ENCODE measurements at places on chromosomes 2 and 18.
A peak's percentile ranks its signal among the peaks of the same experiment; 100 is the strongest.

- no peak for DNase-seq
Observed at GRCh38 chr18:58788971-58789875, 75.5 kb upstream of the ZNF532 start.

- no peak for DNase-seq
Observed at GRCh38 chr2:239363946-239364637, 36.7 kb downstream of the HDAC4 start.

DNA sequence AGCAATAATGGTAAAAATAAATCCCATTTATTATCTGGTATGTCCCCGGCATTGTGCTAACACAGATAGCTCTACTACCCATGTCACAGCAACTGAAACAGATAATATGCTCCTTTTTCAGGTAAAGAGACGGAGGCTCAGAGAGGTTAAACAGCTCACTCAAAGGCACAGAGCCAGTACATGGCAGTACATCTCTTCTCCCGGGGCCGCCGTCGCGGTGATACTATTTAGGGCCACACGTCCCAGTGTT, 693 bp upstream of the PDK1 start:
- no peak for DNase-seq

DNA sequence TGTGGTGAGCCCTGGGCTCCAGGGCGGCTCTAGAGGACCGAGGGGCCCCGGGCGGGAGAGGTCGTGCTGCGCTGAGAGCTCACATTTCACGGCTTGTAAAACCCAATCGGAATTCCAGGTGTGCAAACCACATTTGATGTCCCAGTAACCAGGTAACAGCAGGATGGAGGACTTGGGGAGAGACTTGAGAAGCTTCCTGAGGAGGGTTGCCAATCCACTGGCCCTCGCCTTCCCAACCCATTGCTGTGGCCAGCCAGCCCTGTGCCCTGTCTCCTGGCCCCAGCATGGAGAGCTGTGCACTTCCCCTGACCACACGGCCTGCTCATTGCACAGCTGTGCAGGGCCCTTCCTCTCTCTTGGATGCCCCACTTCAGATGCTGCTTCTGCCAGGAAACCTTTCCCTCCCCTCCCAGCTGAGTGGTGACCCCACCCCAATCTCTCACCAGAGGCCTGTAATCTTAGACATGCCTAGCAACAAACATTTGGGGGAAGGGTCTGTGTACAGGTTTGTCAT, 39.6 kb downstream of the ASB1 start:
- no peak for DNase-seq

DNA sequence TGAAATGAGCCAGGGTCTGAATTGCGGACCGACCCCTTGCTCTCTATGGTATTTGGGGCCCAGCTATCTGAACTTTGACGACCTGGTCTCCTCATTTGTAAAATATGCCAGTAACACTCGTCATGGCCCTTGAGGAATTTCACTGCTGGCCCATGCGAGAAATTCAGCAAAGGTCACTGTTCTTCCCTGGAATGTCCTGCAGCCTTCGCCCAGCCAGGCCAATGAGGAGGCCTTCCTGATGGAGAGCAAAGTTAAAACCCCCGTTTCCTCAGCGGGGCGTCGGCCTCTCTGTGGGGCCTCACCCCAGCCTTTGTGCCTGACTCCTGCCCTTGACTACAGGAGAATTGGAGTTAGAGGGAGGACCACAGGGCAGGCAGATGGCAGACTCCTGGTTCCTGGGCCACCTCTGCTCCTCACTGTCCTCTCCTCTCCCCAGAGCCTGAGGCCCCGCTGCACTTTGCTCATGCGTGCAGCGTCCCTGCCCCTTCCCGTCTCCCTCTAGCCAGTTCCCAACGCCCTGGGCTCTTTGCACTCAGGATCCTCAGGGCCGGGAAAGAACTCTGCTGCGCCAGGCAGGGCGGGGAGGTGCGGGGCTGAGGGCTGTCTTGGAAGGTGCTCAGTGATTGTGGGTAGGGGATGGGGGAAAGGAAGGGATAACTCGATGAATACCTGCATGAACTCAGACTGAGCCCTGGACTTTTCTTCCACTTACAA, 257.0 kb upstream of the RAB6C start:
- no peak for DNase-seq

DNA sequence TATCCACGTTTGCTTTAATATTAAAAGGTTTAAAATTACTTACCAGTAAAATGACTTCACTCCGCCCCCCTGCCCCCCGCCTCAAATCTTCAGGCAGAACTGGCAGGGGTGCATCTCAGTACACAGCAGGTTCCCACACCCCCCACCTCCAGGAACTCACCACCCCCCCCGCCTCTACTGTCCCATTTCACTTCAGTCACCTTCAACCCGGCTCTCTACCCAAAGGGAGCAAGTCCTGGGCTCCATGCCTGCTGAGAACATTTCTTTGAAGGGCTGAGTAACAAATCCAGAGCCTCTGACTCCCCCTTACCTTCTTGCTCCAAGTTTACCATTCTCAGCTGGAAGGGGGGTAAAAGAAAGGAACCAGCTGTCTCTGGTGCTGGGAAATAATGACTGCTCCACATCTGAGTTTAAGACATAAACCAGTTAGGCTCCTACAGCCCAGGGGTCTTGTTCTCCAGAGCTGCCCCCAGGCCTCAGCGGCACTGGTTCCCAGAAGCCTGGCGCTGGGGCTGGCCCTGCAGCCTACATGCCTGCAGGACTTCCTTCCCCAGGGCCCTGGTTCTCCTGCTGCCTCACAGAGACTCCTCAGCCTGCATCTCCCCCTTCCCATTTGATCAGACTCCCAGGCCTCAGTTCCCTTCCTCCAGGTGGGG, 42.8 kb downstream of the DNMT3A start:
- DNase-seq, result no peak

- no peak for DNase-seq
Observed at GRCh38 chr18:57833441-57834101, 30.5 kb upstream of the ATP8B1 start.

DNA sequence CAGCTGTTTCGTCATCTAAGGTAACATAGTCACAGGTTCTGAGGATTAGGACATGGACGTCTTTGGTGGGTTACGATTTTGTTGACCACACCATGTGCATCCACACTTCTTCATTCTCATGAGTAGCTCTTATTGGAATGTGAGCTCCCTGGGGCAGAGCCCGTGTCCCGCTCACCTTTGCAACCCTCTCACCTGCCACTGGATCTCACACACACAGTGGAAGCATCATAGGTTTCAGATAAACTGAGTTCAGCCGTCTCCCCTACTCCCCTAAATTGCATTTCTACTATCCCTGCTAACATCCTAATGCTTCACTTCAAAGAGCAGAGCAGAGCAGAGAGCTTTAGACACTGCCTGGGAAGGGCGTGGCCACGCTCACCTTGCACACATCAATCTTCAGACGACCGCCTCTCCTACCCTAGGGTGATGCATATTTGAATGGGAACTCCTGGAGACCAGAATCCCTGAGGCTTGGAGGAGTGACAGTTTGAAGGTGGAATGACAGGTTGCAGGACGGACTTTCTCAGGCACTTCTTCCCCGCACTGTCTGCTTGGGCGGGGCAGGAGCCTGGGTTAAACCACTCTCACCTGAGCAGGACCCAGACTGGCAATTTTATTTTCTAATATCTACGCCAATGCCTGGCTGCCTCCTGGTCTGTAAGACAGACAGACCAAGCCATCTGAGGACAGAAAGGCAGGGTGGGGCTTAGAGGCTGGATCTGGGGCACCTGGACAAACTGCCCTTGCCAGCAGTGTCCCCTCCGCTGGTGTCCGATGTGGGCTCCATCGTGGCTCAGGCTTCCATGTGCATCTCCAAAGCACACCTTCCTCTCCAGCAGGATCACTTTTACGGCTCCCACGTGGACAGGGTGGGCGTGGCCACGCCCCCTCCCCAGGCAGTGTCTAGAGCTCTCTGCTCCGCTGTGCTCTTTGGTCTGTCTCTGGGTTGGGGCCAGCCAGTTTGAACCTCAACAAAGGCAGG, 229.5 kb upstream of the COPS8 start:
- DNase-seq, result no peak

GRCh38 chr2:26080356-26080755, 46.5 kb downstream of the RAB10 start:
- no peak for DNase-seq

- no peak for DNase-seq
Observed at GRCh38 chr2:154720651-154721050, 22.2 kb downstream of the KCNJ3 start.

- DNase-seq, result peak; percentile 10
Observed at GRCh38 chr2:196453613-196454047, 185.9 kb upstream of the CCDC150 start.

GRCh38 chr2:235709124-235709813, 215.4 kb downstream of the AGAP1 start:
- no peak for DNase-seq

- DNase-seq, result no peak
Observed at GRCh38 chr2:233203060-233203459, 48.4 kb upstream of the ATG16L1 start.

GRCh38 chr2:104866883-104867812, 13.2 kb downstream of the POU3F3 start:
- DNase-seq, result no peak

- no peak for DNase-seq
Observed at GRCh38 chr2:157822993-157823392, 53.1 kb downstream of the ACVR1 start.

- DNase-seq, result no peak
Observed at GRCh38 chr2:6863792-6864191, 1.9 kb downstream of the CMPK2 start.

GRCh38 chr2:82690757-82691411, 1768.2 kb downstream of the SUCLG1 start:
- no peak for DNase-seq

DNA sequence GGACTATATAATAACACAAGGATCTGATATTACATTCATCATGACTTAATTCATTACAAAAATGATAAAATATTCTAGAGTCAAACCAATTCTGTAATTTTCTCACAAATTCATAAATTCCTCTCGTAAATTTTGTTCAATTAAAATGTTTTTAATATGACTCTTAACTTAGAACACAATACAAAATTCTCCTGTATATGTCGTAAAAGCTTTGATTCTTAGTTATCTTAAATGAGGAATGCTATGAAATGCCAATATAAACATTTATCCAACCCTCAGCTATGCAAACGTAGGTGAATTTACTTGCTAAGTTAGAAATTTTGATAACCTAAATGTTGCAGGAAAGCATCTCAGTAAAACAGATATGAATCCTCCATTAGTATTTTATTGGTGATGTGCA, 28.9 kb downstream of the ARHGAP15 start:
- no peak for DNase-seq

DNA sequence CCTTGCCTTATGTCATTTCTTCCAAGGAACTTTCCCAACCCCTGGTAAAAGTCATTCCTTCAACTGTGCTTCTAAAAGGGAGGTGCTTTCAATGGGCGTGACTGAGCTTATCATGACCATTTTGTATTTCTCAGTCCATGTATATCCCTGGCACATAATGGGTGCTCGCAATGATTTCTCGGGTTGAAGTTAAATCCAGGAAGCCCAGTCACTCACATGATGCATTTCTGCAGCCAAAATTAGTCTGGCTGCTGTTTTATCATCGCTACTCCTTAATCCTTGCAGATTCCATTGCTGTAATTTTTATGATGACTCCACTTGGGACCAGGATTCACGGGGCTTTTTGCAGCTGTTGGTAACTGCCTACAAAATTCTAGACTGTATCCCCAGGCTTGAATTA, 25.9 kb upstream of the RFX8 start:
- DNase-seq, result no peak
